Dermis lymphatic vessel endothelial cell (primary cell): ENCODE measurements at places on chromosomes 1 and 21. TPM values are rescaled to one million over a fixed set of nuclear protein-coding genes. Genes with fewer than 3 reads are reported as not detected.

Gene TAF5L
- total RNA-seq, result 24.5 and 27.7 TPM in 2 replicates

Gene SYT14
- total RNA-seq, result under 0.01 TPM in 1 of 2 replicates, not detected in the other

Gene SPATA46
- not detected in 2 replicates for total RNA-seq

Gene LRRC52
- not detected in 2 replicates for total RNA-seq

Gene NDUFS2
- total RNA-seq, result 161 and 182 TPM in 2 replicates

Gene BEST4
- total RNA-seq, result 0.09 TPM in 1 of 2 replicates, not detected in the other

Gene USH2A
- total RNA-seq, result not detected in 2 replicates

Gene KIAA0040
- 11.6 and 14.1 TPM in 2 replicates for total RNA-seq

Gene FCGR3B
- total RNA-seq, result not detected in 2 replicates

Gene CHD1L
- 28.2 and 33.2 TPM in 2 replicates for total RNA-seq

Gene IGFN1
- not detected in 2 replicates for total RNA-seq

Gene GJB3
- under 0.01 and 0.09 TPM in 2 replicates for total RNA-seq

Gene GBP3
- total RNA-seq, result 4.9 and 6.2 TPM in 2 replicates

Gene OR6K3
- not detected in 2 replicates for total RNA-seq

Gene SPEN
- 15.6 and 20.5 TPM in 2 replicates for total RNA-seq

Gene F13B
- total RNA-seq, result not detected in 2 replicates

Gene MORC3
- total RNA-seq, result 35.9 and 46.3 TPM in 2 replicates

Gene TTC24
- not detected in 2 replicates for total RNA-seq

Gene SLC6A9
- total RNA-seq, result 0.09 and 0.22 TPM in 2 replicates

Gene SELL
- under 0.01 and 0.60 TPM in 2 replicates for total RNA-seq

Gene ZMYND12
- 0.43 and 0.60 TPM in 2 replicates for total RNA-seq

Gene ZNF697
- total RNA-seq, result 19.0 and 19.8 TPM in 2 replicates

Gene NBPF26
- total RNA-seq, result 3.3 and 7.0 TPM in 2 replicates

Gene HMCN1
- 16.8 and 24.2 TPM in 2 replicates for total RNA-seq

Gene NLRP3
- not detected in 2 replicates for total RNA-seq

Gene IL23R
- total RNA-seq, result not detected in 2 replicates

Gene MAD2L2
- total RNA-seq, result 29.9 and 30.1 TPM in 2 replicates

Gene CFHR4
- not detected in 2 replicates for total RNA-seq
